ENCODE measurements at places on chromosomes 5 and 9. TPM values are rescaled to one million over a fixed set of nuclear protein-coding genes. Genes with fewer than 3 reads are reported as not detected.

DNA sequence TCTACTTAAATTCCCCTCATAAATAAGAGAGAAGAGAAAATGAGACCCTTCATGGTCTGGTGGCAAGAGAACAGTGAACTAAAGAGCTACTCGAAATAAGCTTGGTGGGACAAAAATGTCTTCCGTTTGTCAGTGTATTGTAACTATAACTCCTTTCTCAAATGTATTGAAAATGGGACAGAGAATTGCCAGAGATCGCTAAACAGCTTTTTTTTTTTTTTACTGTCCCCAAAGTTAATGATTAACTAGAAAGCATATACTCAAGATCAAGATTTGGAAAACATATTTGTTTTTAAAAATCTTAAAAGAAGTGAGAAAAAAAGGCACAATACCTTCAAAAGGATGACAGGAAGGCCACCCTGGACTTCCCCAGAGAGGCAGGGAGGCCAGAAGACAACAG, 206.4 kb upstream of the CTNND2 start:
- DNase-seq, result no peak

GRCh38 chr5:23136958-23137357, 283.8 kb upstream of the CDH12 start:
- no peak for DNase-seq

GRCh38 chr9:132164604-132165362, 2.9 kb downstream of the NTNG2 start:
- no peak for DNase-seq

GRCh38 chr9:25025156-25025555, 479.5 kb upstream of the IZUMO3 start:
- DNase-seq, result no peak

GRCh38 chr9:135217836-135218235, 130.4 kb downstream of the OLFM1 start:
- DNase-seq, result peak; percentile 61

The TRIO gene
- total RNA-seq, result 217 TPM

DNA sequence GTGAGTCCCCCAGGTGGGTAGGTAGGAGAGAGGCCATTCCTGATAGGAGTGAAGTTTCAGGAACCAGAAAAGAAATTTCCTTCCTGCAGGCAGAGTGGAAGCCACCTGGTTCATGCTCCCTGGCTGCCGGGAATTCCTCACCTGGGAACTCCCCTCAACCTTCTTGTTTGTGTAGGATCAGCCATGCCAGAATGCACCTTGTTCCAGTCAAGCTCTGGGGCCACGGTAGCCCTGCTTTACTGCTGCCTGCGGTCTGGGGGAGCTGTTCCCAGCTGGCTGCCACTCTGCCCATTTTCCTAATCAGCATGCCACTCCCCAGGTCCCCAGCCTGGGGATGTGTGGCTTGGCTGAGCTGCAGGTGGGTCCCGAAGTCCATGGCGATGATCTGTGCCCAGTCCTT, 18.7 kb upstream of the B4GALT1 start:
- no peak for DNase-seq

The FABP6 gene
- not detected for total RNA-seq

DNA sequence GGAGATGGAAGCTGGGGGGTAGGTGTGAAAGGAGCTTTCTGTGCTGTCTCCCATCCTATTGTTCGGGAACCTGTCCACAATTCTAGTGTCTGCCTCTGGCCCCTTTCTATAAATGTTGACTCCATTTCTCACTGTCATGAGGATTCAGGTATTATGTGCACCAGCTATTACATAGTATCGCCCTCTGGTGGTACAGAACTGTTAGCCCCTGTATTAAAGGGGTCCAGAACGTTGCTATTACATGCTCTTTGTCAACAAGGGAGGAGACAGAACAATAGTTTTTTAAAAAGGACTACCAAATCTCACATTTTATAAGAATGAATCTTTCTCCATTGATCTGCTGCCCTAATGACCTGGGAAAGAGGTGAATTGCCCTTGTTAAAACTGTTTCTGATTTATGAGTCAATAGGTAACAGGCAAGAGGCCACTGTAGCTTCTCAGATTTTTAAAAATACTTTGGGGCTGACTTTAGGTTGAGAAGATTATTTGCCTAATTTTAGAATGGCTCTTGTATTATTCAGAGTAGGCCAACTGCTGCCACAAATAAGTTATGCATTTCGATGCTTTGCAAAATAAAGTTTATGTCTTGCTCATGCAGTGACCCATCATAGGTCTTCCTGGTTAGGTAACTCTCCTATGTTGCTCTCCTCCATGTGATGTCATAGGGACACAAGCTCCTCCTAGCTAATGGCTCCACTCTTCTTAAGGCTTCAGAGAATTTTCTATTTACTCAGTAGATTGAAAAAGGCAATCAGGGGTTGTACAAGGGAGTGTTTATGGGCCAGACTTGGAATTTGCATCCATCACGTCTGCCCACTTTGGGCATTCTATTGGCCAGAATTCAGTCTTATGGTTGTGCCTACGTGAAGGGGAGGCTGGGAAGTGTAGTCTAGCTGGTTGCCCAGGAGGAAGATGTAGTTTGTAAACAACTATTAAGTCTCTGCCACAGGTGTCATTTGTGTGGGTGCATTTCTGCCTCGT, 20.8 kb downstream of the DCANP1 start:
- DNase-seq, result no peak

The DAPK1 gene
- 87.9 TPM for total RNA-seq

DNA sequence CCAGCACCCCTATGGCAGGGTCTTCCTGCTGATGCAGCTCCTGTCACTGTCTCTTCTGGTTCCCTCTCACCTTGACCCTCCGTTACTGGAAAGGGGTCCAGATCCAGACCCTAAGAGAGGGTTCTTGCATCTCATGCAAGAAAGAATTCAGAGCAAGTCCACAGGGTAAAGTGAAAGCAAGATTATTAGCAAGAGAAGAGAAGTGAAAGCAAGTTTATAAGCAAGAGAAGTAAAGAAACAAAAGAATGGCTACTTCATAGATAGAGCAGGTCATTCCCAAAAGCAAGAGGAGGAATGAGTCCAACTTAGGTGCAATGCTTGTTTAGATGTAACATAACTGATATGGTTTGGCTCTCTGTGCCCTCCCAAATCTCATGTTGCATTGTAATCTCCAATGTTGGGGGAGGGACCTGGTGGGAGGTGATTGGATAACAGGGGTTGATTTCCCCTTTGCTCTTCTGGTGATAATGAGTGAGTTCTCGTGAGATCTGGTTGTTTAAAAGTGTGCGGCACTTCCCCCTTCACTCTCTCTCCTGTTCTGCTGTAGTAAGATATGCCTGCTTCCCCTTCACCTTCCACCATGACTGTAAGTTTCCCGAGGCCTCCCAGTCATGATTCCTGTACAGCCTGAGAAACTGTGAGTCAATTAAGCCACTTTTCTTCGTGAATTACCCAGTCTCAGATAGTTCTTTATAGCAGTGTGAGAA, 183.3 kb downstream of the MED10 start:
- no peak for DNase-seq

- no peak for DNase-seq
These were observed 152.9 kb upstream of the MOCS2 start for GRCh38 chr5:53262348-53262970.

DNA sequence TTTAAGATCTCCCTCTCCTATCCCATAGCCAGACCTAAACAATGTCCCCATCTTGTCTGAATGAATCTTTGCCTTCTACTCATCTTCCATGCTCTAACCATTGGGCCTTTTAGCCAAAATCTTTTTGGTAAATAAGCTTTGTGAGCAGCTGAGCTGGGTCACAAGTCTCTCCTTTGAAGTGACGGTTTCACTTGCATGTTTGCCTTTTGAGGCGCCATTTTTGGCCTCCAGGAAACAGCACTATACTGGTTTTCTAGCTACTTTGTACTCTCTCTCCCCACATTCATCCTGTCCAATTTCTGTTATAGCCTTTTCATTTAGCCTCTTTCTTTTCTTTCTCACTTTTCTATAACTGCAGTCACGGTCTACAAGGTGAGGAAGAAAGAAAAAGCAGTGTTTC, 195.5 kb upstream of the C9orf72 start:
- DNase-seq, result no peak

DNA sequence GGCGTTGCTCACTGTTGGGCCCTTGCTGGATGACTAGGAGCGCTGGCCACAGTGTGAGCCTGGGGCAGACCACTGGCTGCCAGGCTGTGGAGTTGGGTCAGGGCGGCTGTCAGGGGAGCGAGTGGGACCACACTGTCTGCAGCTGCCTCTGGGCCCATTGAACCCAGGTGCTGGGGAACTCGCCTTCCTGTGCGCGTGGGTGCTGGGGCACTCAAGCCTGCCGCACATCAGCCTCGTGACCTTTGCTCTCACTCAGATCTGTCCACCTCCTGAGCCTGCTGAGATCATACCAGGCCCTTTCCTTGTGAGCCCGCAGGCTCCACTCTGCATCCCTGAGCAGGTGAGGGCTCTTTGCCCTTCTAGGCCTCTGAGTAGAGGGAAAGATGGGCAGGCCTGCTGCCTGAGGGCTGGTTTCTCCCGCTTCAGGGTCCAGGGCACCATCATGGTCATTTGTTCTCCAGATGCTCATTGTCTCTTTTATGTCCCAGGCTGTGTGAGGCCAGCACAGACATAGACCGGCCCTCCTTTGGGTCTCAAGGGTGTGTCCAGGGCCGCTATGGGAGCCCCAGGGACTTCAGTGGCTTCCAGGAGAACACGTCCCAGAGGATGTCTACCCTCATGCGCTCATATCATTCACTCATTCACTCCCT, 26.5 kb downstream of the WNK2 start:
- DNase-seq, result peak; percentile 68

The ZDHHC11B gene
- total RNA-seq, result not detected

DNA sequence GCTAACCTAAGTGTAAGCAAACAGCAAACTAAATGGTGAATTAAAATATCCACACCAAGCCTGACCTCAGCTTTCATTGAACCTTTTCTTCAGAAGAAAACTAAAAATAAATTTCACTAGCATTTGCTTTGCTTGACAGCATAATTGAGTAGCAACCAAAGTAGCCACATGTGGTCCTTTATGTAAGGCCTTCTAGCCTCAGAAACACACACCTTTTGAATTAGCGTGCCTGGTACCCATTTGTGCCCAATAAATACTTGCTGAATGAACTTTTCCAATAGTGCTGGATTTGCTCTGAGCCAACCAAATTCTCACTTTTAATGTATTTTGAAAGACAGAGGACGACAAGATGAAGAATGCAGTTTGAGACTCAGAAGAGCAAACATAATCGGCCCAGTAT, 2.1 kb upstream of the NIPBL start:
- no peak for DNase-seq

DNA sequence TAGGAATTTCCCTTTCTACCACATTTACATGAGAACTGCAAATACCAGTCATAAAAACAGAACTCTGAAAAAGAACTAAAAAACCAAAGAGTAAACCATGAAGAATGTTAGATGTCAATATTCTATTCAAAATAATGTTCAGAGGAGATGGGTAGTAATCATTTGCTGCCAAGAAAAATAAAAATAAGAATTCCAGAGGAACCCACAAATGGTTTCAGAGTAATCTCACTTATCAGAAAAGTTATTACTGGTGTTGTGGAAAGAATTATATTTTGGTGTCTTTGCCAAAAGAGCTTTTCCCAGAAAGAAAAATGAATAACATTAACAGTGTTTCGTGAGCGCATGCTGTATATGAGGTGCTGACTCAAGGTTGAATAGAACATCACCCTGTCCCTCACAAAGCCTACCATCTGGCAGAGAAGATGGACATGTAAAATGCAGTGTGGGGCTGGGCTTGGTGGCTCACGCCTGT, 35.6 kb downstream of the GPR21 start:
- DNase-seq, result no peak

DNA sequence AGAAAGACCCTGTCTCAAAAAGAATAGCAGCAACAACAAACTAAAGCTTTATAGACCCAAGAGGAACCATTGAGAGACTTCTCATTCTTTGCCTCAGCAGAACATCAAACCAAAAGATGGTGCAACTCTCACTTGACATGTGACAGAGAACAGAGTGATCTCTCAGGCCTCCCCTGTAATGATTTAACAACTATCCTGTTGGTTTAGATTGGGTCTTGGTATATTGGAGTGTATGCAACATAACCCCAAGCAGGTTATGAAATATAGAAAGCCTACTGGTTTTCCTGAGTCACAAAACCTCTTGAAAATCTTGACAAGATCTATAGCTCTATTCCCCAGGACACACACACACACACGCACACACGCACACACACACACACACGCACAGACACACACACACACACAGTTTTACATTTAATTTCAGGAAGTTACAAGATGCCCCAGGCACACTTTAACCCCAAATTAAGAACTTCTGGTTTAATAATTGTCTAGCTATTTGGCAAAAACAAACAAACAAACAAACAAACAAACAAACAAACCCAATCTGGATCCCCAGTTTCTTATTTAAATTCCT, 6.5 kb upstream of the FGF1 start:
- DNase-seq, result no peak

The NME5 gene
- 2.0 TPM for total RNA-seq

DNA sequence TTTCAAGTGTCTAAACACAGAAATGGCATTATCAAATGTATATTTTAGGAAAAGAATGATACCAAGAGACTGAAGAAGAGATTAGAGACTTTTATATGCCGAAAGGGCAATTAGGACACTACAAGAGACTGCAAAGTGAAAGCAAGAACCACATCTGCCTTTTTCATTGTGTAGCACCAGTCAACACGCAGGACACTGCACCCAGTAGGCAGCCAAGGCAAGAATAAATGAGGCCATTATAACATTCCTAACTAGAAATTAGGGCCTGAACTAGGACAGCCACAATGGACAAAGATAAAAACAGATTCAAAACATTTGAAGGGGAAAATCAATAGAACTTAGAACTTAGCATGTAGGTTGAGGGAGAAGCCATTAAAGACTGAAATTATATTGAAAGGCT, 10.8 kb downstream of the CETN3 start:
- no peak for DNase-seq

The OTP gene
- not detected for total RNA-seq

GRCh38 chr9:107906074-107906473, 416.5 kb upstream of the KLF4 start:
- no peak for DNase-seq

The CD74 gene
- not detected for total RNA-seq

DNA sequence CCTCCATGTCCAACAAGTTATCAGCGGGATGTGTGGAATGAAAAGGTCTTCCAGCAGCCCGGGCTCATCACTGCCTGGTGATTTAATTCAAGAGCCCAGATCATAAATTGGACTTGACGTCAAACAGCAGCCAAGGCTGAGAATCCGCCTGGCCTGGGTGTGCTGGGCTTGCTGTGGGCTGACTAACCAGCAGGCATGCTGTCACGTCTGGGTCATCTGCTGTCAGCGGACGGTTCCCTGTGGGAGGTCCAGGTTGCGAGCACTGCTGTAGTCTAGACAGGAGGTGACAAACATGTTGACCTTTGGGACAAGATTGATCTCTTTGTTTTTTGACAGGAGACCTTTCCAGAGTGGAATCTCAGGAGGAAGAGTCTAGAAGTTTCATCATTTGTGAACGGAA, 289.7 kb downstream of the OSTF1 start:
- no peak for DNase-seq

The C5orf46 gene
- 7.8 TPM for total RNA-seq

The CDC25C gene
- 1.6 TPM for total RNA-seq

All from chondrocyte (in vitro differentiated cells).